ENCODE measurements at places on chromosomes 4 and X.

DNA sequence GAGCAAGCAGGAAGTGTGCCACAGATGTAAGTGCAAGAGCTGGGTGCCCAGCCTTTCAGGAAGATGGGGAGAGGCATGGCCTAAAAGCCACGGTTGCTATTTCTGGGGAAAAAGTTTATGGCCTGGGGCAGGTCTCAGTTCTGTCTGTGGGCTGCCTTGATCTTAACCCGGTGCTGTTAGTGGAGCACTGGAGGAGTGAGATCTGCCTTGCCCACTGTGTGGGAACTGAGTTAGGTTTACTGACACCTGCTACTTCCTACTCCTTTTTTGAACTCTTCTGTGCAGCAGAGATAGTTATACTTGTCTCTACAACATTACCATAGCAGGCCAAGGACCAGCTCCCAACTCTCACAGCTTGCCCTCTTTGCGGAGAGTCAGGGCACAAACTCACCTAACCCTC lies 76.5 kb downstream of the ITM2A start:
- DNase-seq, result no peak

- DNase-seq, result no peak
These were observed 620.2 kb upstream of the INTU start for GRCh38 chr4:127012549-127012948.

DNA sequence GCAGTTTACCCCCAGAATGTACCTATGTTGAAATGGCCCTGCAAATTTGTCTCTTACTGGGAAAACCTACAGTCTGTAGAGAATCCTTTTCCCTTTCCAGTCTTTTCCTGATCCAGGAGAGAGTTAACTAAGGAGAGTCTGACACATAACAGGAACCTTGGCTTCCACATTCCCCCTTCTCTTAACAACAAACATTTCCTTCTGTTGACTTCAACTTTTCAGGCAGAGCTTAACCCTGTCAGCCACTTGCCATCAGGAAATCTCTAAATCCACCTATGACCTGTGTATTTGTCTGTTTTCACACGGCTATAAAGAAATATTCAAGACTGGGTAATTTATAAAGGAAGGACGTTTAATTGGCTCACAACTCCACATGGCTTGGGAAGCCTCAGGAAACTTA lies 45.6 kb upstream of the GPR78 start:
- no peak for DNase-seq

GRCh38 chr4:124121461-124121971 lies 591.0 kb downstream of the ANKRD50 start:
- DNase-seq, result no peak

GRCh38 chrX:153620576-153620975 lies 21.6 kb upstream of the CCNQ start:
- DNase-seq, result no peak

GRCh38 chr4:183096276-183096965 lies 2.6 kb upstream of the WWC2 start:
- DNase-seq, result no peak

- no peak for DNase-seq
These were observed 69.0 kb downstream of the WDFY3 start for GRCh38 chr4:84897516-84897915.

- DNase-seq, result no peak
These were observed 17.1 kb downstream of the MYOZ2 start for GRCh38 chr4:119152741-119153140.

- DNase-seq, result no peak
These were observed 2705.8 kb downstream of the PCDH7 start for GRCh38 chr4:33425936-33426335.

- no peak for DNase-seq
These were observed 3.5 kb upstream of the CLNK start for GRCh38 chr4:10688022-10688421.

- DNase-seq, result no peak
These were observed 539 bp upstream of the CHIC1 start for GRCh38 chrX:73562458-73562857.

- peak; percentile 12 for DNase-seq
These were observed 126.8 kb downstream of the IRF2 start for GRCh38 chr4:184347251-184348239.

- no peak for DNase-seq
These were observed 131.7 kb downstream of the REPS2 start for GRCh38 chrX:17078031-17078720.

- no peak for DNase-seq
These were observed 128.9 kb upstream of the TRPC5 start for GRCh38 chrX:112211459-112211858.

GRCh38 chr4:2438822-2439718 lies 20.3 kb downstream of the CFAP99 start:
- no peak for DNase-seq
